ENCODE measurements at places on chromosomes 7 and 10.

- no peak for DNase-seq
These were observed 66.5 kb downstream of the RAB11FIP2 start for GRCh38 chr10:117980216-117980615.

DNA sequence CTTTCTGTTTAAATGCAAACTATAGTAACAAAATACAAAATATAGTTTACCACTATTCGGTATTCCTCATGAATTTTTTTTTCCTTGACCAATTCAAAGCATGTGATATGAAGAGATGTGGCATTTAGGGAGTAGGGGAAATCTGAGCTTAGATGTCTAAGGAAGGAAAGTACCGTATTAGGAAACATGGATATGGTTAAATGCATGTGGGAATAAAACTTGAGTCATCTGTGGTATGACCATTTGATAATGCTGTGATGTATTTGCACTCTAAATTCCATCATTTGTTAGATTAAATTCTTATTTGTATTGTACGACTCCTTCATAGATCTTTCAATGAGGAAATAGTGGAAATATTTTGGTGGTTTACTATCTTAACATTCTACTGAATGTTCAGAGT lies 19.7 kb downstream of the AHR start:
- no peak for DNase-seq

- DNase-seq: no peak
These were observed 3.3 kb downstream of the IMMP2L start for GRCh38 chr7:111558991-111559390.

DNA sequence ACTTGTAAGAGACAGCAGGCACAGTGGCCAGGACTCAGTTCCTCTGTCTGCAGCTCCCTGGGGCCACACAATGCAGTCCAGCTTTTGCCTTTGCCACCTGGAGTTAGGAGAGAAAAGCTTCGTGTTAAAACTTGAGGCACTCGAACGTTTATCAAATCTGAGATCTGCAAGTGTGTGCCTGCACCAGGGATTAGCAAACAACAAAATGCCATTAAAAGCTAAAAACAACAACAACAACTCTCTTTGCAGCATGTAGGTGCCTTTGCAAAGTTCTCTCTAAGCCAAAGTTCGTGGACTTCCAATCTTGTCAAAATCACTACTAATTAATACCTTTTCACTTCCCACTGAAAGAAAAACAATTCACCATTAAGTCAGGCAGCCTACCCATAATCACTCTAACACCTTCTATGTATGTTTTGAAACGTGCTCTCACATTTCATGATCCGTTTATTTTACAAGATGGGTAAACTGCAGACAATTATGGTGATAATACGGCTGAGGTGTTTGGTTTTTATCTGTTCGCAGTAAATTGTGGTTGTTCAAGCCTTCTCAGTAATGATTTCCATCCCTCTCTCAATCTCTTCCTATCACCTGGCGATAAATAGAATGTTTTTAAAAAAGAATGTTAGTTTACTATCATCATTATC lies 36.2 kb upstream of the SDK1 start:
- DNase-seq: no peak

DNA sequence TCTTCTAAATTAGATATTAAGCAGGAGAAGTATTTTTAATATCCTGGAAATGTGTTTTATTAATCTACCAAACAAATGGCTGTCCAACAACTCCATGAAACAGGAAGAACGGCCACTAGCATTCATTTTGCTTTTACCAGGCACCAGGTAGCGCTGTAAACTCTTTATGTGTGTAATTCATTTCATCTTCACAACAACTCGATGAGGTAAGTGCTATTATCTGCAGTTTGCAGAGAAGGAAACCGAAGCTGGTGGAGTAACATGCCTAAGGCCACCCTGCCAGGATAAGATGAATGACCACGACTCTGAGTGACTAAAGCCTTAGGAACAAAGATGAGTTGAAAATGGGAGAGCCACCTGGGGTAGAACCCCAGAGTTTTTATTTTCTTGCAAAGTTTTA lies 101.2 kb downstream of the KIAA1217 start:
- no peak for DNase-seq

GRCh38 chr10:27258492-27258837 lies 17.9 kb upstream of the ACBD5 start:
- DNase-seq: no peak

GRCh38 chr10:60901561-60902235 lies 42.3 kb downstream of the RHOBTB1 start:
- DNase-seq: no peak

DNA sequence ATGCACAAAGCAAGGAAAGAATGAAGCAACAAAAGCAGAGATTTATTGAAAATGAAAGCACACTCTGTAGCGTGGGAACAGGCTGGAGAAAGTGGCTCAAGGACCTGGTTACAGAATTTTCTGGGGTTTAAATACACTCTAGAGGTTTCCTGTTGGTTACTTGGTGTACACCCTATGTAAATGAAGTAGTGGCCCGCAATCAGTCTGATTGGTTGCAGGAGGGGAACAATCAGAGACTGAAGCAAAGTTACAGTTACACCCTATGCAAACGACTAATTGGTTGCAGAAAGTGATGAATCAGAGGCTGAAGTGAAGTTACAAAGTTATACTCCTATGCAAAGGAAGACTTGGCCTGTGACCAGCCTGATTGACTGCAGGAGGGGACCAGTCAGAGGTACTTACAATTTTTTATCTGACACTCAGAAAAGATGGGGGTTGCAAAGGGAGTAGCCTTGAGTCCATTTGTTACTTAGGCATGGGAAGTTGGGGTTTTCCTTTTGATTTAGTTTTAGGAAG lies 3.6 kb upstream of the MTPN start:
- peak; percentile 68 for DNase-seq

GRCh38 chr10:71621231-71622153 lies 98.1 kb downstream of the C10orf105 start:
- no peak for DNase-seq

DNA sequence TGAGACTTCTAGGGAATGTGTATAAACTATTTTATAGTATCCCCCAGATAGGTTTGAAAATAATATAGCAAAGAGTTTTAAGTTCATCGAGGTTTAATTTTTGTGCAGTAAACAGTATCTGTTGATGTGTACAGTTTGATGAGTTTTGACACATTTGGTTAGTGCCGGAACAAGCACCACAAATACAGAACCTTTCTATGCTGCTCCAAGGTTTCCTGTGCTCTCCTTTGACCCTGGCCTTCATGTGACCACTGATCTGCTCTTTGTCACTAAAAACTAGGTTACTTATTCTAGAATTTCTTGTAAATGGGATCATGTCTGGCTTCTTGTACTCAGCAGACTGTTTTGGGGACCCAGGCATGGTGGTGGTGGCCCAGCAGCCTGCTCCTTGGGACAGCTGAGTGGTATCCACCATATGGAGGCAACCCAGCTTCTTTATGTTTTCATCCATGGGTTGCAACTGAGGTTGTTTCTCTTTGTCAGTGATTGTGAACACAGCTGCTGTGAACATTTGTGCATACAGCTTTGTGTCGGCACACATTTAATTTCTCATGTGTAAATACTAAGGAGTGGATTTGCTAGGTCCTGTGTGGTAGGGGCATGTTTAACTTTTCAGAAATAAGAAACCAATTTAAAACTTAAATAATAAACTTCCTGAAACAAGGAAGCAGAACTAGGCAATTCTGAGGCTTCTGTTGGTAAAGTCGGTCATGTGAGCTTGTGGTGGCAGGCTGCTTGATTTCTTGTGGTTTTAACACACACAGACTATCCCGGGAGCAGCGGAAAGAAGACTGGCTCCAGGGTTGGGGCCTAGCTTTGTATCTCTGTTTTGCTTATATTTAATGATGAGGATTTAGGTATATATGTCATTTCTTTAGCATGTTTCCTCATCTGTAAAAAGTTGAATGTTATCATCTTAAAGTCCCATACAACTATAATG lies 219.4 kb downstream of the ABCA13 start:
- DNase-seq: no peak

DNA sequence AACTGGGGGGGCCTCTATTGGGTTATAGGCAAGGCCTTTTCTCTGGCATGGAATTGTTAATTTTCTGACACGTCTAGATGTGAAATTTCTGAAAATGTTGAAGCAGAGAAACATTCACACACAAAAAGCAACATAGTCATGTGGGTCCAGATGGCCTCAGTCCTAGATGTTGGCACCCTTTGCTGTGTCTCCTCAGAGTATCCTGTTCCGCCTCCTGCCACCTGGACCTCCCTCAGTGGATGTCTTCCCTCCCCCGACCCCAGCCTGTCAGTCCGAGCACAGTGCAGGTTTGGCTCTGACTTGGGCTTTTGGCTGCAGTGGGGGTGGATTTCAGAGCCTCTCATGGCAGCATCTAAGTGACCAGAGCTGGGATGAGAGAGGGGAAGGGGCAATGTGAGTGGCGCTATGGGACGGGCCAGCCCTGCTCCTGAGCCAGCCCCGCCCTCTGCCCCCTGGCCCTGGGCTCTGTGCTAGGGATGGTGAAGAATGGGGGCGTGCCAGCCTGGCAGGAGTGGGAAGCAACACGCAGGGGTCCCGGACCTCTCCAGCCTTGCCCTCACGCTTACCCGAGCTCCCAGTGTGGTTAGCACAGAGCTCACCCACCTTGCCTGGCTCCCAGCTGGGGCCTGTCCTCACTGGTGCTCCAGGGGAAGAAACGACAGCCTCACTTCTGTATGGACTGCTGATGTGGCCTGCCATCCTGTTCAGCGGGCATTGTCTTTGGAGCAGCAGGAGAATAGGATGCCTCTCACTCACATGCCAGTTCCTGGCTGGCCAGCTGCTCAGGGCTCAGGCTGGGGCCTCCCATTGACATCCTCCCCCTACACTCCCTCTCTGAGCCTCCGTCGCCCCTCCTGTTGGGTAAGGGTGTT lies 6.2 kb downstream of the ATP6V0E2 start:
- DNase-seq: no peak

- DNase-seq: no peak
These were observed 551.2 kb downstream of the GALNT17 start for GRCh38 chr7:71682841-71683781.

- no peak for DNase-seq
These were observed 14.0 kb upstream of the GPR37 start for GRCh38 chr7:124779620-124780019.

DNA sequence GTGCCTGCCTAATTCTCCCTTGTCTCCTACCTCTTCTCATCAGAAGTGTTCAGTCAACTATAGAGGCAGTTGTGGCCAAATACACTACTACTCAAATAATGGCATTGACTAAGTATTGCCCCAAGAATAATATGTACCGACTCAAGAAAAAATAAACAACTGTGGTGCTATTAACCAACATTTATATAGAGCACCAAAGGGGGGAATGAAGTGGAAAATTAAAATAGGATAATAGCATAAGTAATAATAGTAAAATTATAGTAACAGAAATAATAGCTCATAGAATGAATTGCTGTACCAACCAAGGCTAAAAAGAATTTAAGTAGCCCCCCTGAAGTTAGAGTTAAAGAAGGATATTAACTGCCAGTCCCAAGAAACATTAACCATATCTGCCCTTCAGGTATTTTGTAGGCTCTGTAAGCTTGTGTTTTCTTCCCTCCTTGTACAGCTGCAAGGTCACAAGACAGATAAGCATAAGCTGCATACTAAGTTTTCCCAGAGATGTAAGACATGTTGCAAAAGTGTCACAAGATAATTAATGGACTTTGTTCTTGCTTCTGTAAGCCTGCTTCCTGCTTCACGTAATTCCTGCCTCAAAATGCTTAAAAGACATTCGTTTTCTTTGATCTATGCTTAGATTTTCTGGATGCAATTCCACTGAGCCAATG lies 10.9 kb upstream of the CYREN start:
- DNase-seq: no peak

- DNase-seq: no peak
These were observed 7.4 kb downstream of the MAT1A start for GRCh38 chr10:80281784-80282765.

DNA sequence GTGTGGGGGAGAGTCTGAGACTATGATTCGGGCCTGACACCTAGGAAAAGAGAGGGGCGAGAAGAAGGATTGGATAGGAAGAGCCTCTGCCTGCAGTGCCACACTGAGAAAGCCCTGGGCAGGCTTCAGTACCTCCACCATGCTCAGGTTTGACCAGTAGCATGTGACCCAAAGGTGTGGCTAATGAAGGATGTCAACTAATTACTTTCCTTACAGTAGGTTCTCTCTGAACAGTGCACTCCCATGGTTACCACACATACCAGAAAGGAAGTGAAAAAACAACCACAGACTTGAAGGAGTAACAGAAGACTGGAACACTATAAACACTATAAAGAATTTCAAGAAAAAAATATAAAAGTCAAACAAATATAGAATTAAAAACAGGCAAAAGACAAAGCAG lies 46.2 kb downstream of the SEM1 start:
- DNase-seq: no peak

DNA sequence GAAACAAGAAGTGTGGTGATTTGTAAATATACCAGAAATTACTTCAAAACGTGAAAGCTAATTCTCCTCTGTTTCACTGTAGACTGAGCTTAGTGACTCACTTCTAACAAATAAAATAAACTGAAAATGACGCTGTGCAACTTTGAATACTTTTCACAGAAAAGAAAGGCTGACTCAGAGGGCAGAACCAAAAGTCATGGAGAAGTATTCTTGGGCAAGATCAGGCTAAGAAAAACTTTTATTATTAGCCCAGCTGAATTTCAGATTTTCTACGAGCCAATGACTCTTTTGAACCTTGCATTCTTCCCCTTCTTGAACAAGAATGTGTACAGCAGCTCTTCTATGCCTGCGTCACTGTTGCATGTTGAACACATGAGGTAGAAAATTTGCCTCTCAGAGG lies 527.3 kb upstream of the GHITM start:
- DNase-seq: no peak

- no peak for DNase-seq
These were observed 938 bp upstream of the TCTN3 start for GRCh38 chr10:95694665-95695064.

GRCh38 chr7:37352974-37353948 lies 95.4 kb downstream of the ELMO1 start:
- peak; percentile 66 for DNase-seq

DNA sequence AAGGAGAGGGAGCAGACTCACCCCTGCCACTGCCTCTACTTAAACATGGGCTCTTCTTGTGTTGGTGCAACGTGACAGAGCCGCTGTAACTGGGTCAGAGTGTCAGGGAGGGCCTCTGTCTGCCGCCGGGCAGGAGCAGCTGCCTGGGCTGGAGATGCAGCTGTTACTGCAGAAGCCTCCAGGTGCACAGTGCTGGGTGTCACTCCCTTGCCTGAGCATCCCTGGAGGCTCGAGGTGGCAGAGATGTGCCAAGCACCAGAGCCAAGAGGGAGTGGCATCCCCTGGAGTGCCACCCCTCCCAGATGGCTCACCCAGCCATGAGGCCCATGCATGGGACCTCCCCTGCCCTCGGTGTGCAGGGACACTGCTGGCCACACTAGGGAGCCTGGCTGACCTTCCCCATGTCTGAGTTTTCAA lies 145.7 kb downstream of the PRPF18 start:
- no peak for DNase-seq

DNA sequence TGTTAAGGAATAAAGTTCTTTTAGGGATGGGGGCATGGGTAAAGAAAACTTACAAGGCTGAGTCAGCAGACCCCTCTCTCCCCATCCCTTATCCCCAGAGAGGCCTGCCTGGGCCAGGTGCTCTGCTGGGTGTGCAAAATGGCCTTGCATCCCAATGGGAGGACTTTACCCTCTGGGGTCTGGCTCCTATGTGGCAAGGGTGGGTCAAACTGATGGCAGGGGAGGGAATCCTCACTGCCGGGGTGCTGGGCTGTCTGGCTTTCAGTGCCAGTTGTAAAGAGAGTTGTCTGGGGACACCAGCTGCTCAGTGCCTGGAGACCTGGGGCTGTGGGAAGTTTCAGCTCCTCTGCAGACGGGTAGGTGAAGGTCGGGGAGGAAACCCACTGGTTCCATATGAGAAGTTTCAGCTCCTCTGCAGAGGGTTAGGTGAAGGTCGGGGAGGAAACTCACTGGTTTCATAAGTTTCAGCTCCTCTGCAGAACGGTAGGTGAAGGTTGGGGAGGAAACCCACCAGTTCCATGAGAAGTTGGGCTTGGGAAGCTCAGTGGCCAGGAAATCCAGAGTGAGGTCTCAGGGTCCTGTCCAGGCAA lies 127.2 kb upstream of the PODXL start:
- DNase-seq: no peak
